ENCODE measurements at places on chromosomes 16 and 17. TPM values are rescaled to one million over a fixed set of nuclear protein-coding genes. Genes with fewer than 3 reads are reported as not detected.

Gene EPN3
- not detected for total RNA-seq

Gene TEX19
- 2.3 TPM for total RNA-seq

Gene EVPLL
- total RNA-seq: not detected

DNA sequence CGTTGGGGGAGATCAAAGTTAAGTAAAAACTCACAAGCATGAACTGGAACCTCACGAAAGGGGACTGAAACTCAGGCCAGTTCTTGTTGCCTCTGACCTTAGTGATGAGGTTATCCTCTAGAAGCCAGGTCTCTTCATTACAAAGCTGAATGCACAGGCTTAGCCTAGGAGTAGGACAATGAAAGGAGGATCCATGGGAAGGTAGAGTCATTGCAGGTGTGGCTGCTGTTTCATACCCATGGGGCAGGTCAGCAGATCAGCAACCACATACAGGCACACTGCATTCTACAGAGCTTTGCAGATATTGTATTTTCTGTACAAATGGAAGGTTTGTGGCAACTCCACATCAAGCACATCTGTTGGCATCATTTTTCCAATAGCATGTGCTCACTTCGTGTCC, 341.3 kb upstream of the SOX9 start:
- DNase-seq: no peak

GRCh38 chr16:35425270-35425669, 1965.9 kb downstream of the TP53TG3F start:
- no peak for DNase-seq
